NCI-H345 (cell line): ENCODE measurements at places on chromosomes 7 and 10.

DNA sequence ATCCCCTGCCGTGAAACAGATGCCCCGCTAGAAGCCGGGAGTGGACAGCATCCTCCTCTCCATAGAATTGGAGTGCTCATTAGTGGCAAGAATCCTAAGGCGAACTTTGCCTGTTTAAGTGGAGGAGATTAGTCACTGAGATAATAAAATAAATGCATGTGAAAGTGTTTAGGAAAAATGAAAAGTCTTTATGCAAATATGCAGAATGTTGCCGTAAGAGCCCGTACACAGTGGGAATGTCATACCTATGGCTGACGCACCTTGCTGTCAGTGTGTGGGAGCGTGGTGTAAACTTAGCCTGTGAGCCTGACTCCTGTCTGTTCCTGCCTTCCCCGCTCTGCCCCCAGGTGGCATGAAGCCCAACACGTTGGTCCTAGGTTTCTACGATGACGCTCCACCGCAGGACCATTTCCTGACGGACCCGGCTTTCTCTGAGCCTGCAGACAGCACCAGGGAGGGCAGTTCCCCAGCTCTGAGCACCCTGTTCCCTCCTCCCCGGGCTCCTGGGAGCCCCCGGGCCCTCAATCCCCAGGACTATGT, 1.7 kb upstream of the TRIP6 start:
- DNase-seq, result no peak

DNA sequence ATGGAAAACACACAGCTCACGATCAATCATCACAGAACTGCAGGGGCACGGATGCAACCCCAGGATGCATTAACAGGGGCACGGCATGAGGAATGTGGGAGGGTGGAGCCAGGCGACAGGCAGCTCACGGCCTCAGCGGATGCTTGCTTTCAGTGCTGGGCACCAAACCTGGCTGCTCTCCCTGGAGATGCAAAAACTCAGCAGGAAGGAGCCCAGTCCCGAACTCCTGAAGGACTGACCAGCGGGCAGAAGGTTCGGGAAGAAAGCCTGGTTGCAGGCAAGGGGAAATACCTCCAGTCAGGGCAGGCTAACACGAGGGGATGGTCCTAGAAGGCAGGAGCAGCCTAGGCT, 66.8 kb downstream of the CHST15 start:
- DNase-seq, result no peak

DNA sequence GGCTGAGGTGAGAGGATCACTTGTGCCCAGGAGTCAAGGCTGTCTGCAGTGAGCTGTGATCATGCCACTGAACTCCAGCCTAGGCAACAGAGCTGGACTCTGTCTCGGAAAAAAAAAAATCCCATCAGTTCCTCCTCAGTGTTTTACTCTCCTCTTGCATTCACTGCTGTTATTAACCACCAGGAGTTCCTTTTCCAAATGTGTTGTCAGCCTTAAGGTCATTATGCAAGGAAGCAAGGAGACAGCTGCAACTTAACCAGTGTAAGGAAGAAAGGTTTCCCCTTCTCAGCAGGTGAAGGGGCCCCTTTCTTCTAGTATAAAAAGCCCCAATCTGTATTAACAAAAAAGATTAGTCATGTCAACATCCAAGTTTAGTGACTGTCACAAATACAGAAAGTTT, 86.6 kb upstream of the LEP start:
- DNase-seq, result no peak

GRCh38 chr7:104984585-104985258, 29.3 kb upstream of the KMT2E start:
- DNase-seq, result no peak

DNA sequence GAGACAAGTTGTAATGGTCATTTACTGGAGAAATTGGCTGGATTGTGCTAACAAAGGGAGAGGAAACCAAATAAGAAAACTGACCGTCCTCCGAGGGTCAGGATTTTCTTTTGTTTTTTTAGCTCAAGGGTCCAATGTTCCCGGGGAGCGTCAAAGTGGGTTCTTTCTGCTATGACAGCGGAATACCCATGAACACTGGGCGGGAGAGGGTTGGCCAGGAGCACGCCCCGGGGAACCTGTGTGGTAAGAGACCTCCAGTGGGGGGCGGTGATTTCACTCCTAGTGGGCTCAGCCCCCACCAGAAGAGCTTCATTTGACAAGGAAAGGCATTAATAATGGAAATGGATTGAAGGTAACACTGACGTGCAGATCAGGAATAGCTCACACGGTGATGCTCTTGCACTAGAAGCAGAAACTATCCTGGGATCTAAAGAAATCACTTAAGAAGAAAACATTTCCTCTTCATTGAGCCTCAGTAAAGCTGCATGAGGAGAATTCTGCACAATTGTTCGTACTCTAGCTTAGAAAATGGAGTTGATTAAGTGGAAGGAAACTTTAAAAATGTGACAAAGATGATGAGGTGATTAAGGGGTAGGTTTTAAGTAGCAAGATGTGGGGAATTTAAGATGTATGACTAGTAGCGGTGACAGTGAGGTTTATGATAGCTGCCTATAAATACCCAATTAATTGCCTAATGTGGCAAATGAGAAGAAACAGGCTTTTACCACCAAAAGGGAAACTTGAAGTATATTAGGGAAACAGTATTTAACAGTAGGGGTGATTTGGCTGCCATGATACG, 627.2 kb downstream of the SUGCT start:
- no peak for DNase-seq

DNA sequence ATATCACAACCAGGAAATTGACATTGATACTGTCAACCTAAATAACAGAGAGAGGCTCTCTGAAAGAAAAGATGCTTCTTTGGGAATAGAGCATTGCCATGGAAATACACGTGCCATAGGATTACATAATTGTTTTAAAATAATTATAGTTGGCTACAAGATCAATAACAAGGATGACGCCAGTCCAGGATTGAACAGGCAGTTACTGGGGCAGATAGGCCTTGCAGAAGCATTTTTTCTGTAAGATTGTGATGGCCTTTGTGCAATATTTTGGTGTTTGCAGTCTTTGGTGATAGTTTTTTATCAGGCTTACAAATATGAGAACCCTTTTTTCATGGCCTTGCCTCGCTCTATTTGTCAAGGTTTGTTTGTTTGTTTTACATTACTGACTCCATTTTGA, 10.5 kb downstream of the ACADSB start:
- DNase-seq, result no peak

DNA sequence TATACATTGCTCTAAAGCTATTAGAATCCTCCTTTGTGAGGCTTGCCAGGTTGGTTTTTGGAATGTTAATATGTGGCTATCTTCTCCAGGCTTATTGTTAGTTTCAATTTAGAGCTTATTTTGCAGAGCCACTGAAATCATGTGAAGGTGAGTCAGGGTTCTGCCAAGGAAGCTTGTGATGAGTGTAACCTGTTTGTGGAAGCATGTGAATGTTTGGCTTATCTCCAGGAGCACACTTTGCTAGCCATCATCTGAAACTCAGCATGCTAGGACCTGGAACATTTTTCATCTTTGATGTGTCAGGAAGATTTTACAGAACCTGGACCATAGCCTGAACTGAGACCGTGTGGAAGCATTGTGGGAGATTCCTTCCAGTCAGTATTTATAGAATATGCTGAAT, 197.3 kb downstream of the PPP1R9A start:
- DNase-seq, result peak; percentile 27

- DNase-seq, result no peak
Measured at GRCh38 chr10:107144490-107144889, 20.0 kb downstream of the SORCS1 start.

DNA sequence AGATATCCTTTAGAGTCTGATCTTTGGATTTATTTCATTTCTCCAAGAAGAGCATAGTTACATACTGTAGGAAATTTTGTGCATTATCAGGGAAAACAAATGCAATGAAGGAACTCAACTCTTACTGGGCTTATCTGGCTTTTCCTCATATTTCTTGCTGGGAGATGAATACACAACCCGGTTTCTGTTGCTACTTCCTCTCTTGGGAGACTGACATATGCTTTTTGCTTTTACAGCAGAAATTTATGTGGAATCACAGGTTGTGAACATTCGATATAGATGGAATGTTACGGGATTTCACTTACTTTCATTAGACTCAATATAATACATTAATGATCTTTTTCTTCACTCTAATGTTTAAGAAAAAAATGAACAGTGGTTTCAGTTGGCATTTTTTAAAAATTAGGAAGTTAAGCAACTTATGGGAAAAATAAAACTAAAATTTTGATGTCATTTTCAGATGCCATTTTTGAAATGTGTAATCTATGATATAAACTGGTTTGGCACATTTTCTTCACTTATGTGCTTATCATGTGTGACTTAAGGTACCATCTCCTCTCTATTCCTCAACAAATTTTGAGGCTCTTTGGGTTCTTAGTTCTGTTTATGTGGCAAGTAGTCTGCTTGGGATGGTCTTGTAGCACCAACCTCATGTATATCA, 7.1 kb downstream of the SND1 start:
- no peak for DNase-seq

GRCh38 chr10:11877591-11877905, 54.4 kb downstream of the PROSER2 start:
- DNase-seq, result no peak

- no peak for DNase-seq
Measured at GRCh38 chr7:51075681-51076580, 240.7 kb downstream of the COBL start.

- no peak for DNase-seq
Measured at GRCh38 chr7:105760551-105761447, 115.6 kb downstream of the ATXN7L1 start.

GRCh38 chr7:101507791-101508252, 121.3 kb downstream of the MYL10 start:
- DNase-seq, result peak; percentile 58
